Left ventricle myocardium inferior (tissue), 1 donor: ENCODE measurements at places on chromosomes 2 and 18.

GRCh38 chr2:102480285-102481195, 7.5 kb downstream of the SLC9A4 start:
- DNase-seq, result no peak

DNA sequence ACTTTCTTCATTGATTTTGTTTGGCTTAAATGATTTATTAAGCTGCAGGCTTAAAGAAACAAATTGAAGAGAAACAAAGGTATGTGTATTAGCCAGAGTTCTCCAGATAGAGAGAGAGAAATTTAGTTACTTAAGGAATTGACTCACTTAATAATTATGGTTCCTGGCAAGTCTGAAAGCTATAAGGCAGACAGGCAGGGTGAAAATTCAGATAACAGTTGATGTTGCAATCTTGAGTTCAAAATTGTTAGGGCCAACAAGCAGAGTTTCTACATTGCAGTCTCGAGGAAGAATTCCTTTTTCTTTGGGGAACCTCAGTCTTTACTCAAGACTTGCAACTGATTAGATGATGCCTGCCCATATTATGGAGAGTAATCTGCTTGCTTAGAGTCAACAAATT, 593.5 kb downstream of the ADCYAP1 start:
- DNase-seq, result no peak

DNA sequence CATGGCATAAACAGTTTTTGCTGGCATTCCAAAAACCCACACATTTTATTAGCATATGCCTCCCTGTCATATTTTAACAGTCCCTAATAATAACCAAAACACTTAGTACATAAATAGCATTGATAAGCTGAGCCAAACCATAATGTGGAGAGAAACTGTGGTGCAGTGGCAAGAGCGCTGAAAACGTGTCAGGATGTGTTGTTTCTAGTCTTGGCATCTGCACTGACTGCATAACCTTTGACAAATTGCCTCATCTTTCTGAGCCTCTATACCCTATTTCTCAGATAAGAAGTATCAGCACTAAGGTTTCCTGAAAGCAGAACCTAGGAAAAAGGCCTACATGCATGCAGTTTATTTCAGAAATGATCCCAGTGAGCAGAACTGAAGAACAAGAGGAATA, 41.4 kb downstream of the RAD51AP2 start:
- DNase-seq, result no peak

DNA sequence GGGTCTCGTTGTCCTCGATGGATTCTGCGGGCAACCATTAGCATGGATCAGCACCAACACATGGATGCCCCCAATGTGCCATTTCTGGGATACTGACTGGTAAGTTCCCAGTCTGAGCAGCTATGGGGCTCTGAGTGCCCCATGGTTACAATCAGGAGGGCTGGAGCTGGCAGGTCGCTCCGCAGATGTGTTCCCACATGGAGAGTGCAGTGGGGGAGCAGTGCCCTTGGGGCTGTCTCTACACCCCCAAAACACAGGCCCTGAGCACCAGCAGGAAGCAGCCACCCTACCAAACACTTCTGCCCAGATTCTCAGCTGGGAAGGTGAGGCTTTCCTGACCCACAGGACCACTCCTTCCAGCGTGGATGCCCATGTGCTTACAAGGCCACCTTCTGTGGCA, 8.0 kb downstream of the NGEF start:
- DNase-seq, result no peak

GRCh38 chr2:96175951-96176350, 30.7 kb upstream of the DUSP2 start:
- DNase-seq, result no peak

- no peak for DNase-seq
These were observed 121.2 kb downstream of the CCBE1 start for GRCh38 chr18:59575995-59576394.

DNA sequence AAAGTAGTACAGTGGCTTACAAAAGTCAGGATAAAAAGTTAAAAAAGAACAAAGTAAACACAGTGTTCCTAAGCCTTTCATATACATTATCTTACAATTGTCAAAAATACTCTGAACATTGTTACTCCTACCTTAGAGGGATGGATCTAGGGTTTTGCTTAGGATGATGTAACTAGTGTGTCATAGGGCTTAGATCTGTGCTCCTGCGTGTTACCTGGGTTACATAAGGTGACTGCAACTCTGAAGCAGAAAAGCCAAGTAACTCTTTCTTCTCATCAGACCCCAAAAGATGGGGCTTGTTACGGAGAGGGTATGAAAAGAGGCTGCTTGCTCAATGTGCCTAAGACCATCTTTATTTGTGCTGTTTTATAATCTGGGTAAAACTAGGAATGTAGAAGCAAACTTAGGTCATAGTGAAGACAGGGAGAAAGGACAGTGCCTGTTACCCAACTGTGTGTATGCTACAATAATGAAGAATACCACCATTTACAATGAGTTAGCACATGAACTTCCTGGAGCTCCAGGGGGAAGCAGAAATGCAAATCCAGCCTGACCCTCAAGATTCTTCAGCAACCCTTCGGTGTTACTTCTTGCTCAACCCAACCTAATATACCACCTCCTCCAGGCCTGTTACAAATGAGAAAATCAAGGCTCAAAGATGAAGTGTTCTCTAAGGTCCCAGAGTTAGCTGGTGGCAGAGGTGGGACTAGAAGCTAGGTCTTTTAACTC, 42.0 kb upstream of the STK17B start:
- no peak for DNase-seq

GRCh38 chr18:21747764-21748693, 7.4 kb downstream of the MIB1 start:
- DNase-seq, result no peak
